Inflammatory macrophage (primary cell): ENCODE measurements at places on chromosomes 16 and 17.

DNA sequence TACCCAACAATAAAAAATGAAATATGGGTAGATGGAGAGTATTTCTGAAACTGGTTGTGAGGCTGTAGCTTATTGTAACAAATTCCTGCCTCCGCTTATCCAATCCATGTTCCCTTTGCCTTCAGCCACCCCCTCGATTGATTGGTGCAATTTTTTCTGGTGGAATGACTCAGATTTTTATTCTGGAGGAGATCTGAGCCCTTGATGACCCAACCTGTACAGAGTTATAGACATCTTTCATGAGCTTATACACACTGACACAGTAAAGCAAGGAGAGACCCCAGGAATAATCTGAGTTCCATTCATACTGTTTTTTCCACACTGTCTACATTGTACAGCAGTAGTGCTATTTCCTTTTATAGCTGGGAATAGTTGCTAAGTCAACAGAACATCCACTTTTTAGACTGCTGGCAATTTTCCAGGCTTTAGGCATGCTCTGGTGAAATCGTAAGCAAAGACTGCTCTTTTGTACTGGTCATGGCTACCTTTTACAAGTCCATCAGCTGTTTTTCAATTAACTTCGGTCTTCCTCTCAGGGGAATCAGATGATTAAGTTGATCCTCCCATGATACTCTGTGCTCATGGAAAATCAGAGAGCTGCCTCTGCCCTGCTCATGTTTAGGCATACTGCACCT is 30.1 kb downstream of the CCL4 start:
- peak; percentile 86 for DNase-seq

GRCh38 chr17:39001703-39002637 is 34.8 kb upstream of the FBXO47 start:
- peak; percentile 94 for DNase-seq

GRCh38 chr16:79980650-79981521 is 380.3 kb upstream of the MAF start:
- DNase-seq, result no peak

GRCh38 chr16:19138601-19139000 is 24.8 kb downstream of the ITPRIPL2 start:
- DNase-seq, result peak; percentile 77

DNA sequence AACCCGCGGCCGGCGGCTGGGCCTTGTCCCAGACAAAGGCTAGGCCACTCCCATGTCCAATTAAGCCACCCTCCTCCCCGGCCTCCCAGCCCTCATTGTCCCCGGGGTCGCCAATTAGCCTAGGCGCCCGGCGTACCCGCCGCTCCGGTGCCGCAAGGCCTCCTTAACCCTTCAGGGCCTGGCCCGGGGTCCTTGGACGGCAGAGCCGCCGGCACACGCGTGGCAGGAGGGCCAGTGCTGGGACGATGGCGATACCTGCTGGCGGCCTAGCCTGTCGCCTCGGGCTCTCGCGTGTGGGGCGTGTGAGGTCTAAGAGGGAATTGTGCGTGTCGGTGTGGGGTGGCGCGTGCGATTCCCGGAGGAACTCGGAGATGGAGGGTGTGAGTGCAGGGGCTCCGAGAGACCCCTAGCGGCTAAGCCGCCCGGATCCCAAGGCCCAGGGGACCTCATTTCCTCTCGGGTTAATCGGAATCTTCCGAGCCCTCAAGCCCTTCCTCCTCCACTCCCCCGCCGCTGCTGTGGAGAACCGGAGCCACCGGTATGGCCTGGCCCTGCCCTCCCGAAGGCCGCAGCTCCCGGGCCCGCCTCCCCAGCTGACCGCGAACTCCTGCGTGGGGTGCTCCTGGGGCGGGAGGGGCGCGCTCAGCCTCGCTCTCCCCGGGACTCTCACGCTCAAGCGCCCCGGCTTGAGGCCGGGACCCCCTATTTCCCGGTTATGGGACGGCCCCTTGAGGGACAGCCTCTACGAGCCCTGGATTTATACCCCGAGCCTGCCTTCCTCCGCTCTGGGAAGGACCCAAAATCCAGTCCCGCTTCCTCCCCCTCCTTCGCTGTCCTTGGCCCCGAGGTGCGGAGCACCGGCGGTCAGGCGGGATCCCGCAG is 11.9 kb downstream of the TBX2 start:
- DNase-seq, result no peak
